Small intestine (tissue), 16 donors: ENCODE measurements at places on chromosomes 7 and 10.

DNA sequence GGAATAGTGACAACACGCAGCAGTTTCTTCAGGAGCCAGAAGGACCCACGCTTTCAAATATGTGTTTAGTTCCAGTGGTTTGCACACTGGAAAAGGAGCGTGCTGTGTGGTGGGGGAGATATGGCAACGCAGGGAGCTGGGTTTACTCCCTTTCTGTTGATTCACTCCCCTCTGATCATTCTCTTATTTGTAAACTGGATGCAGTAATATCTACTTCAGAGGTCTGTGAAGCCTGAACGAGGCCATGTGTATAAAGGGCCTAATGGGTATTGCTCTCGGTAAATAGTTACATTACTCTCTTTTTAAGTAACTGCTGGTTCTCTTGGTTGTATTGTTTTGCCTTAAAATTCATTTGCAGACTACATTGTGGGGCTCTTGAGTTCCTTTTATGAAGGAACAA is 19.2 kb downstream of the RBM17 start:
- H3K4me1 ChIP-seq, result no peaks in the 10 kb centered on the region
- no peak overlapping the region for H3K4me3 ChIP-seq
- DNase-seq, result no peak

- H3K36me3 ChIP-seq, result no peaks in the 10 kb centered on the region
- H3K27ac ChIP-seq, result no peak overlapping the region
- no peaks in the 10 kb centered on the region for H3K4me1 ChIP-seq
- no peak for DNase-seq
Measured at GRCh38 chr7:91457208-91457607, 193.0 kb downstream of the FZD1 start.

DNA sequence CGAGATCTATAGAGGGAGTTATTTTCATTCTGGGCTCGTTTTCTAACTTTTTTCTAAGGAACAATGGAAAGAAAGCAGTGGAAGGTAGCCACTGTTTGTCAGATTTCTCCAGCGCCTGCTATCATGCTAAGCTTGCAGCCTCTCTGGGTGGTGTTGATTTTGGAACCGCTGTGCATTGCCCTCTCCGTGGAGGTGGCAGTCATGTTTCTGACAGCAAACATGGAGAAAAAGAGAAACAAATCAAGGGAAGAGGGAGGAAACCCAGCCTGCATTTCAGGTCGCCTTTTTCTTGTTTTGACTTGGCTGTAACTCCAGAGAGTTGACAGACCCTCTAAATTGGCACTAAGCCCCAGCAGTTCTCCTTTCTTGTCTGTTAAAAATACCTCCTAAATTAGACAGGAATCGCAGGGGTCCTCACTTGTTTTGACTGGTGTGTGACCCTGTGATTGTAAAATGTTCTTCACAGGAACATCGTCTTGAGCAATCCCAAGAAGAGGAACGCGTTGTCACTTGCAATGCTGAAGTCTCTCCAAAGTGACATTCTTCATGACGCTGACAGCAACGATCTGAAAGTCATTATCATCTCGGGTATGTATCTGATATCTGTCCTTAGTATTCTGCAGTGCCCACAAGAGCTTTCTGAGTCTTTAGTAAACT is 4.8 kb downstream of the ECHDC3 start:
- no peak for DNase-seq
- no peaks in the 10 kb centered on the region for H3K4me1 ChIP-seq
- no peak overlapping the region for H3K4me3 ChIP-seq
- peaks cover 1% of the 10 kb centered on the region for H3K36me3 ChIP-seq
- no peak overlapping the region for H3K27ac ChIP-seq

- DNase-seq, result no peak
- no peaks in the 10 kb centered on the region for H3K27me3 ChIP-seq
- no peaks in the 10 kb centered on the region for H3K36me3 ChIP-seq
- H3K4me3 ChIP-seq, result no peak overlapping the region
- H3K4me1 ChIP-seq, result no peaks in the 10 kb centered on the region
Measured at GRCh38 chr7:45021604-45022296, 21.7 kb downstream of the CCM2 start.

GRCh38 chr7:116357781-116358670 is 141.5 kb upstream of the CAV2 start:
- H3K4me3 ChIP-seq, result no peak overlapping the region
- H3K27me3 ChIP-seq, result no peaks in the 10 kb centered on the region
- H3K27ac ChIP-seq, result no peak overlapping the region
- H3K4me1 ChIP-seq, result no peaks in the 10 kb centered on the region
- H3K36me3 ChIP-seq, result no peaks in the 10 kb centered on the region
- no peak for DNase-seq

GRCh38 chr7:103065667-103066066 is 8.9 kb downstream of the FBXL13 start:
- H3K27me3 ChIP-seq, result no peaks in the 10 kb centered on the region
- H3K4me1 ChIP-seq, result no peaks in the 10 kb centered on the region
- no peak overlapping the region for H3K4me3 ChIP-seq
- no peaks in the 10 kb centered on the region for H3K36me3 ChIP-seq

GRCh38 chr10:52573347-52573746 is 199.2 kb downstream of the MBL2 start:
- H3K27me3 ChIP-seq, result no peaks in the 10 kb centered on the region
- no peak overlapping the region for H3K27ac ChIP-seq
- no peaks in the 10 kb centered on the region for H3K36me3 ChIP-seq
- H3K4me3 ChIP-seq, result no peak overlapping the region
- no peak for DNase-seq

DNA sequence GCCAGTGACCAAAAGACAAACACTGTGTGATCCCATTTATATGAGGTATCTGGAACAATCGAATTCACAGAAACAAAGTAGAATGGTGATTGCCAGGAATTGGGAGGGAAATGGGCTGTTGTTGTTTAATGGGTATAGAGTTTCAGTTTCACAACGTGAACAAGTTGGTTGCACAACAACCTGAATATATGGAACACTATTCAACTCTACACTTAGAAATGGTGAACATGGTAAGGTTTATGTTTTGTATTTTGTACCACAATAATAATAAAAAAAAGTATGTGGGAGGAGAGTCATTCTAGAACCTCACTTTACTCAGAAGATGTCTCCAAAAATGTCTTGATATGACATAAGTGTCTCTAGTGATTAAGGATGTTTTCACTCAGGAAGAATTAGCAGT is 85.2 kb upstream of the SGCE start:
- no peaks in the 10 kb centered on the region for H3K4me1 ChIP-seq
- H3K27me3 ChIP-seq, result no peaks in the 10 kb centered on the region
- no peak for DNase-seq

DNA sequence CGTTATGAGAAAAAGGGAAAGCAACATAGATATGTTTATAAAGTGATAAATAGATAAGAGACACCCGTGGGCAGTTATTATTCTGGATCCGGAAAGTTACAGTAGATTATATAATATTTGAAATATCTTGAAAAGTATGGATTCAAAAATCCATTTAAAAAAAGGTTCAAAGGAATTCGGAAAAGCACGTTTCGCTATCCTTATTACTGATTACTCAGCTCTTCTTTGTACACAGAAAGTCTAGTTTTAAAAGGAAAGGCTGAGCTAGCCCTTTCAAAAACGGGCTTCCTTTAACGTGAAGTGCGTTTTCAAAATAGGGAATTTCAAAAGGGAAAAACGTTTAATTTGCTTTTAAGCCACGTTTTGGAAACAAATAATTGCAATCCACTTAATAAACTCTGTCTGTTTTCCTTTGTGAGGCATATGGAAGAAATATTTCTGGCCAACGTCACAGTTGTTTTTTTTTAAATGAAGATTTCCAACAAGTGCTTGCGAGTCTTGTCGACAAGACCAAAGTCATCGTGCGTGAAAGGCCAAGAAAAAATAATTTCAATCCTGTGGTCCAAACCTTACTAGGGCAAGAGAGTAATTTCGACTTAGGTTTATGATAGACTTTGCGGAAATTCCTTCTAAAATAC is 2.2 kb upstream of the SKIDA1 start:
- peak overlapping the region; percentile 98 for H3K27ac ChIP-seq
- DNase-seq, result peak; percentile 56
- H3K4me1 ChIP-seq, result no peaks in the 10 kb centered on the region
- H3K27me3 ChIP-seq, result no peaks in the 10 kb centered on the region
- H3K4me3 ChIP-seq, result peak overlapping the region; percentile 74

- no peaks in the 10 kb centered on the region for H3K36me3 ChIP-seq
- peak; percentile 8 for DNase-seq
- no peak overlapping the region for H3K27ac ChIP-seq
Measured at GRCh38 chr10:57849691-57850357, 417.9 kb downstream of the IPMK start.

GRCh38 chr7:151236406-151236805 is 4.1 kb downstream of the CHPF2 start:
- H3K4me1 ChIP-seq, result peaks cover 9% of the 10 kb centered on the region
- H3K27ac ChIP-seq, result no peak overlapping the region
- no peaks in the 10 kb centered on the region for H3K27me3 ChIP-seq
- H3K4me3 ChIP-seq, result no peak overlapping the region
- no peak for DNase-seq

GRCh38 chr7:148242294-148242821 is 348.2 kb upstream of the C7orf33 start:
- H3K36me3 ChIP-seq, result no peaks in the 10 kb centered on the region
- DNase-seq, result peak; percentile 67
- no peaks in the 10 kb centered on the region for H3K4me1 ChIP-seq
- H3K27ac ChIP-seq, result no peak overlapping the region
- no peak overlapping the region for H3K4me3 ChIP-seq
- peaks cover 2% of the 10 kb centered on the region for H3K27me3 ChIP-seq

DNA sequence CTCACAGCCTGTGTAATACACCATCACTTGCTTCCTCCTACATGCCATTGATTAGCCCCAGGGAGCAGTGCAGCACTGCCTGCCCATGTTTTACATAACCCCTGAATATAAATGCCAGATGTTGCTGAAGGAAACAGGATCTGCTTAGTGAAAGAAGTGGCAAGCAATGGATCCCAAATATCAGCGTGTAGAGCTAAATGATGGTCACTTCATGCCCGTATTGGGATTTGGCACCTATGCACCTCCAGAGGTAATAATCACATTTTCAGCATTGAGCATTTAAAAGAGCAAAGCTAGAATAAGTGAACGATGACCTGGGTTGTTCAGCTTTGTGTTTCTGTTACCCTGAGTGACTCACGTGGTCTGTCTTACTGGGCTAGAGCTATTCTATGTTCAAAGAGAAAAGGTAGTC is at the start of gene AKR1C4:
AKR1C4 (plus strand) TSS at position 136 of the 412 bp plus-strand sequence; CDS start at position 167, 31 bp downstream.
- no peaks in the 10 kb centered on the region for H3K4me1 ChIP-seq
- peak; percentile 57 for DNase-seq
- H3K4me3 ChIP-seq, result no peak within 1 kb of the TSS
- H3K36me3 ChIP-seq, result no peaks in the 10 kb centered on the region

DNA sequence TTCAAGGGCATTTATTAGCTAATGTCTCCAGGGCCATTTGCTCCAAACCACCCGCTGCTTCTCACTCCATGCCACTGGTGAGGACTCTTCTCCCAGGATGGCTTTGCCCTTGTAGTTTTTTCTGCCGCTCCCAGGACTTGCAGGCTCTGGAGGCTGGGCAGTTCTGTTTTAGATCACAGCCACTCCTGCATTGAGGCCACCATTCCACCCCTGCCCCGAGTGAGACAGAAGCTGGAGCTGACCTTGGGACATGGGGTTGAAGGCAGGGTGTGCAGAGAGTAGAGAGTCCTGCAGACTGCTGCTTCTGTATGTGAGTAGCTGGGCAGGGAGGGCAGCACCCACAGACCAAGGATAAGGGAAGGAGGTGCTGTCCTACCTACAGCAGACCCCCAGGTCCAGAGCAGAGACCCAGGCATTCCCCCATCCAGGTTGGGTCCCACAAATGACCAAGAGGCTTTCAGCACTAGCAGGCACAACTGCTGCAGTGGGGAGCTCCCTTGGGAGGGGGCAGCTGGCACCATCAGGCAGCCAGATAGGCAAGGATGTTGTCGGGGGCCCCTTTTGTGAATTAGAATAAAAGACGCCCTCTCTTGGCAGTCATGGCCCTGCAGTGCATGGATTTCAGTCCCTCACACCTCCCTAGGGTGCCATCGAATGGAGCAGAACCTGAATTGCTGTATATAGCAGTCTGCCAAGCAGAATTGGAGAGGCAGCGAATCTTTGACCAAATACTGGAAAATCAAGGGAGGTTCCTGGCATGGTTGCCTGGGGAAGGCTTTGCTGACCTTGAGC is 22.7 kb upstream of the ADCYAP1R1 start:
- H3K4me3 ChIP-seq, result no peak overlapping the region
- DNase-seq, result no peak
- H3K27me3 ChIP-seq, result peaks cover 5% of the 10 kb centered on the region
- H3K4me1 ChIP-seq, result no peaks in the 10 kb centered on the region
- H3K27ac ChIP-seq, result no peak overlapping the region

- no peak overlapping the region for H3K27ac ChIP-seq
- no peak for DNase-seq
- peaks cover 44% of the 10 kb centered on the region for H3K4me1 ChIP-seq
- no peak overlapping the region for H3K4me3 ChIP-seq
- peaks cover 5% of the 10 kb centered on the region for H3K36me3 ChIP-seq
- H3K27me3 ChIP-seq, result no peaks in the 10 kb centered on the region
Measured at GRCh38 chr10:72013202-72013945, 49.2 kb downstream of the CHST3 start.

DNA sequence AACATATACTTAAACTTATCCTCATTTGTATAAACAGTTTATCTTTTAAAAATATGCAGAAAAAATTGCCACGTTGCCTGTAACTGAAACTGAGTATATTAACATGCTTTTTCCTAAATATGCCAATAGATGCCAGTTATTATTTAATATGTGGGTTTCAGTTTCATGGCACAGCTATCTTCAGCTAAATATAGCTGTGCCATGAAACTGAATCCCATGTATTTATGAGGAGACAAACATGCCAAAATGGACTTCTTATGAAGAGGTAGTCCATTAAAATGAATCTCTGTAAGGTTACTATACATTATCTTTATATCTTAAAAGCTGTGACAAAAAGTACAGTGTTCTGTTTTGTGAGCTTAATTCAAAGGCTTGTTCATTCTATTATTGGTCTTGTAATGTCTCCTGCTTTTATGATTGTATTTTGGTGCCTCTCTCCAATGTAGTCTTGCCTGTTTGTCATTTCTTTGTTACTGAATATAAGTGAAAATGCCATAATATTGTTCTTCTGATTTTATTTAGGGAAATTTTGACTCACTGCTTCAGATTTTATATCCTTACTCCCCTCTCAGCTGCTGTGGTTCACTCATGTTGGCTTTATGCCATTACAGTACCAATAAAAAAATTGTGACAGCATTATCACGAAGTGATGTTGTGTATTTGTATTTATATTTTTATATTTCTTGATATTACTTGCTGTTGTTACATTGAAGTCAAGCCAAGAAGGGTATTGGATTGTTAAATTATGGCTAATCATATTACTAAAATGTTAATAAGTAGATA is 34.3 kb upstream of the CACNA2D1 start:
- no peaks in the 10 kb centered on the region for H3K36me3 ChIP-seq
- no peak for DNase-seq
- H3K4me3 ChIP-seq, result no peak overlapping the region
- H3K27me3 ChIP-seq, result no peaks in the 10 kb centered on the region

DNA sequence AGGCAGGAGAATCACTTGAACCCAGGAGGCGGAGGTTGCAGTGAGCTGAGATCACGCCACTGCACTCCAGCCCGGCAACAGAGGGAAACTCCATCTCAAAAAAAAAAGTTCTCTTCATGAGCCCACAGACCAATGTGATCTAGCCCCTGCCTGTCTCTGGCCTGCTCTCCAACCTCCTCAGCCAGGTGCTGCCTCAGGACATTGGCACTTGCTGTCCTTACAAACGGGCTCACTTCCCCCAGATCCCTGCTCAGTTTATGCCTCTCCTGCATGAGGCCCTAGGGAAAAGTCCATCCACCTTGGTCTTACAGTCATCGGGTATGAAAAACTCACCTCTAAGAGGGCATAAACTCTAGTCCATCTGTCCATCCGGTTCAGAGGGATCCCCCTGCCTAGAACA is 32.5 kb downstream of the TNS3 start:
- peaks cover 7% of the 10 kb centered on the region for H3K4me1 ChIP-seq
- no peak overlapping the region for H3K4me3 ChIP-seq
- no peaks in the 10 kb centered on the region for H3K36me3 ChIP-seq
- H3K27me3 ChIP-seq, result no peaks in the 10 kb centered on the region
